ENCODE measurements at places on chromosomes 4 and X.

DNA sequence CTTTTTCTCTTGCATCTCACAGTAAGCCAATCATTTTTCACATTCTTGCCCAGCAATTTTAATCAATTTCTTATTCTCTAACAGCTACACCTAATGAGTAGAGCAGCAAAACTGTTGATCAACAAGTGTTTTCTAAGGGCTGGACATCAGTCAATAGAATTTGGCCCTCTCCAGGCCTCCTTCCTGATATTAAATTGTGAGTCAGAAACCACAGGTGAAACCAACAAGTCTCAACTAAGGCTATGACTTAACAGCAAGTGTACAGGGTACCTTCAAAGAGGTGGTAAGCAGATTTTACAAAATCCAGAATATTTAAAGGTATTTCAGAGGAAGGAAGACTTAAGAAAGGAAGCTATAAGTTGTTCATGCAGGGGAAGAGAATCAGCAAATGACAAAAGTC lies 156.5 kb upstream of the ARHGAP24 start:
- no peak for DNase-seq

DNA sequence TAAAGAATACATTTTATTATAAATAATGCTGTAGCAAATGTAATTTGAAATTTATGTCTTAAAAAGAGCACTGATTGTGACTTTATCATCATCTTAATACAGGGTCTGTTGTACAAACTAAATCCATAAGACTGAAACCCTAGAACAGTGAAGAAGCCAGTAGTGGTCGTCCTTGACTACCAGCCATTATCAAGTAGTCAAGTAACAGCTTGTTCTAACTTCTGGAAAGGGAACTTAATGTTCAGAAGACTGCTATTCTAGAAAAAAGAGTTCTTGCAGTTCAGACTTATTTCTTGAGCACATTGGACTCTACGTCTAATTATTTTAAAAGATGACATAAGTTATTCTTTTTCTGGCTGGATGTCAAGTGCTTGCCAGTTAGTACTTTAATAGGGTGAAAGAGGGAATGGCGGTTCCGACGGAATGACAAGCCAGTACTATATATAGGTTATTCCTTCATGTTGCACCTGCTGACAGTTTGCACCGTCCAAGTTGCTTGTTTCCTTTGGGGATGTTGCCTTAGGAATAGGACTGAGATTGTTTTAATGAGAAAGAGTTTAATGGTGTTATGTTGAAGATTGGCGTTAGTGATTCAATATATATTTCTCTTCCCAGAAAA lies 109.9 kb downstream of the RAPGEF2 start:
- no peak for DNase-seq

GRCh38 chrX:18017411-18017810 lies 156.3 kb upstream of the RAI2 start:
- DNase-seq = no peak

GRCh38 chr4:27666943-27667342 lies 806.3 kb downstream of the STIM2 start:
- DNase-seq = no peak

DNA sequence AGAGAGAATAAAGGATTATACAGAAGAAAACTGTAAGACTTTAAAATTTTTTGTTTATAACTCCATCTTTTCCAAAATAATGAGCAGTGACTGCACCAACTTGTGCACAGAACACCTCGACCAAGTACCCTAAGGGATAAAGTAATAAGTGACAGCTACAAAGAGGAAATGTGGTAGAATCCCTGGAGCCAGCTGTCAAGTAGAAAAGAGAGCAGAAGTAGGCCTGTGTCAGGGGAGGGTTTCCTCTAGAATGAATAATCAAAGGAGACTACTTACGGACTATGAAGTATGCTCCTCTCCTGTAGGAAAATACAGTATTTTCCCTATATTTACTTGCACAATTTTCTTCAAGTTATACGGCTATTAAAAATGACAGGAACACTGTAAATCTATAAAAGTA lies 1.2 kb downstream of the EIF1AX start:
- DNase-seq = no peak

- DNase-seq = no peak
These were observed 239.9 kb downstream of the PCDH10 start for GRCh38 chr4:133389029-133389428.

- DNase-seq = no peak
These were observed 2.0 kb downstream of the CHST7 start for GRCh38 chrX:46575586-46575985.

DNA sequence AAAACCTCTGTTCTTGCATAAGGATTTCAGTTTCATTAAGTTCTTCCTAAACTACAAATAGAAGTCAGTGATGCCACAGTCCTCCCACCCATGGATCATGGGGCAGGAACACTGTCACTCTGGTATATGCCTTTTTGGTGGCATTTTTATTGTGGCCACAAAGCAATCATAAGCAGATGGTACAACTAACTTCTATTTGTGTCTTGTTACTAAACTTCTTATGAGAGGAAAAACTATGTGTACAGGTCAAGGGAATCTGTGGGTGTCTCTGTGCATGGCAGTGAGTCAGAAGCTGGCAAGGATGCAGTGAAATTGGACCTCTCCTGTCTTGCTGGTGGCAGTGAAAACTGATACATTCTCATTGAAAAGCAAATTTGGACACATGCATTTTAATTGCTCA lies 245.0 kb upstream of the GPC4 start:
- DNase-seq = no peak

GRCh38 chrX:7143941-7144525 lies 3.5 kb upstream of the STS start:
- no peak for DNase-seq

DNA sequence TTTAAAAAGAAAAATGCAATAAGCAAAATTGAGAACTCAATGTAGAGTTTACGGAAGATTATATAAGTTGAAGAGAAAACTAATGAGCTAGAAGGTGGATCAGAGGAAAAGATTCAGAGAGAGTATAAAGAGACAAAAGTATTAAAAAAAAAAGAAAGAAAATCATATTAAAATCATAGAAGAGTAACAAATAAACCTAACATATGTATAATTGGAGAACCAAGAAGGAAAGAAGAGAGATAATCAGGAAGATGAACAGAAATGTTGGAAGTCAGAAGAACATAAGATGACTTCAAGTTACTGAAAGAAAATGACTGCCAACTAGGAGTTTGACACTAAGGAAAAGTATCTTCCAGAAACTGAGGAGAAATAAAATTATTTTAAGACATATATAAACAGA lies 34.3 kb upstream of the ANTXR2 start:
- no peak for DNase-seq

- DNase-seq = no peak
These were observed 50.4 kb downstream of the MID1 start for GRCh38 chrX:10569946-10570345.

DNA sequence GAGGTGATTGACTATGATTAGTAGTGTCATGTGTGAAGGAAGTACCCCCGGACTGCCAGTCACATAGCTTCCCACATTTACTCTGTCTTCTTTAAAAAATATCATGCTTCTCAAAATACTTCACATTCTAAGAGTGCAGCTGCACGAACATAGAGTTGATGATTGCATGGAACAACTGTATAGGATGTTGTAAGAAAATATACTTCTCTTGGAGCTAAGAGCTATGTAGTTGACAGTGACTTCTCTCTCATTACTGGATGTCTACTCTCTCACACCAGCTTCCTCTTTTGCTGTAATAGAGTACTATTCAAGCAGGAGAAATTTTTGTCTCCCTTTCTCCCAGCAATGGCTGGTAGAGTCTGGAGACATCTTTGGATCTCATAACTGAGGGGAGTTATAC lies 99.4 kb upstream of the PUDP start:
- DNase-seq = no peak

DNA sequence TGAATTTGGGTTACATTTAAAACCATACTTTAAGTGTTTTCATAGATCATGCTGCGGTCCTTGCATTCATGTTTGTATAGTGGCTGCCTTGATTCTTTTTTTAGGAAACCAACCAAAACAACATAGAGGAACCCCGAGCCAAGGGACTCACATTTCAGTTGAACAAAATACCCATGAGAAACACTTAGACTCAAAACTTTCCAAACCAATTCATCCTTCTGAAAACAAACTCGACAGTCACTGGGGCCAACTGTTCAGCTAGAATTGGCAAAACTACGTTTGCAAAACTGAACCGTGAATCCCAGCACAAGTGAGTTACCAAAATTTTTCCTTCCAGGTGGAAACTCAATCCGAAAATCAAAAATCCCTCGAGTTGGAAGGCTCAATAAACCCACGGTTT lies 1.4 kb downstream of the ADGRA3 start:
- DNase-seq = no peak

- DNase-seq = no peak
These were observed 551 bp downstream of the NPNT start for GRCh38 chr4:105895583-105896460.

GRCh38 chrX:24117258-24117657 lies 32.3 kb upstream of the ZFX start:
- DNase-seq = no peak

- DNase-seq = no peak
These were observed 26.7 kb upstream of the FGFR3 start for GRCh38 chr4:1766106-1767060.

GRCh38 chrX:73215246-73215645 lies 595 bp upstream of the NAP1L2 start:
- no peak for DNase-seq

DNA sequence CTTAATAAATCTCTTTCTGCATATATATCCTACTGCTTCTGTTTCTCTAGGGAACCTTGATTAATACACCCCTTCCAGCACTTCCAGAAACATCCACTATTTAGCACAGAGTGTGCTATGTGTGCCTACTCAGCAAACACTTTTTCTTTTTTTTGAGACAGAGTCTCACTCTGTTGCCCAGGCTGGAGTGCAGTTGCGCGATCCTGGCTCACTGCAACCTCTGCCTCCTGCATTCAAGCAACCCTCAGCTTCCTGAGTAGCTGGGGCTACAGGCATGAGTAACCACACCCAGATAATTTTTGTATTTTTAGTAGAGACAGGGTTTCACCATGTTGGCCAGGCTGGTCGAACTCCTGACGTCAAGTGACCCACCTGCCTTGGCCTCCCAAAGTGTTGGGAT lies 266.9 kb upstream of the DIAPH2 start:
- DNase-seq = no peak

DNA sequence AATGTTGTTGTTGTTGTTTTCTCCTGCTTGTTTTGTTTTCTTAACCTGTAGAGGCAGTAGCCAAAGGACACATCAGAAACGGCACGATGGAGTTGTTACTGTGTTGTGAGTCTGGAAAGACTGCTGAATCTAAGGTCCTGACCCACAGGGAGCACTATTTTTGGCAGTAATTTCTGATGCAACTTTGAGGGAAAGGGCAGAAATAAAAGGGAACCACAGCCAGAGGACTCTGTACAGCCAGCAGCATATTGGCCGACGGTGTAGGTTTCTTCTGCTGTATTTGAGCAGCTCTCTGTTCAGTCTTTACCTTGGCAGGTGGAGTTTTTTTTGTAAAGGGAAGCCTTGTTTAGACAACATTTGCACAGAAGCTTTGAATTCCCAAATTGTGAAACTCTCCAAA lies 203.0 kb upstream of the GPR101 start:
- DNase-seq = no peak

DNA sequence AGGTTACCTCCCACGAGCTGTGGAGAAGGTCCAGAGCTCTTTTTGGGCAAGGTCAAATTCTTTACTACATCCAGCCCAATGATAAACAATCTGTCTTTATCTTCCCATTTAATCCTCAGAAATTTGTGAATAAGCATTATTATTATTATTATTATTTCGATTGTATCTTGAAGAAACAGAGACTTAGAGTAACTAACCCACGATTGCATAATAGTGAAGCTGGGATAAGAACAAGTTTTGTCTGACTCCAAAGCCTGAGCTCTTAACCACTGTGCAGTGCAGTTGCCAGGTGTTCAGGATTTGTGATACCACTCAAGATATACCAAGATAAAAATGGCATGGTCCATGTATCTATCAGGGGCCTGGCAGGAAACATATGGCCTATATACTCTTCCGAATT lies 166.5 kb upstream of the LDB2 start:
- DNase-seq = no peak
